ENCODE measurements at places on chromosomes 2 and 18.

- DNase-seq, result no peak
These were observed 371.8 kb upstream of the SLC14A2 start for GRCh38 chr18:45243340-45244110.

DNA sequence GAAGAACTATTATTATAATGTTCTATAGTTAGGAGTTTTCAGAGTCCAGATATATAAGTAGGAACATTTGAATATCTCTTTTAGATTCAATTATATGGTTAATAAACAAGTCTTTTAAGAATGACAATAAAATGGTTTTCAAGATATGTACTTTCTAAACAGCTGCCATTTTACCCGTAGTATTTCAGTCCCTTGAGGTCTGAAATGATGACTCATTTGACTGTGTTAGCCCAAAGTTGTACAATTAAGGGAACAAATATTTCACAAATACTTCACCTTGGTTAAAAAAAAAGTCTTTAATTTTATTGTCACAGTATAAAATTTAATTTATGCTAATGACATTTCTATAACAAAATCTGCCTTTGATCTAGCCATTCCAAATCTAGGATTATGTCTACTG, 91.6 kb upstream of the TANK start:
- DNase-seq, result no peak

- DNase-seq, result no peak
These were observed 333.1 kb upstream of the HNRNPA3 start for GRCh38 chr2:176879426-176879995.

- DNase-seq, result no peak
These were observed 61.8 kb upstream of the TXNDC2 start for GRCh38 chr18:9823805-9824473.

- DNase-seq, result no peak
These were observed 655 bp downstream of the ACTR3 start for GRCh38 chr2:113890253-113891235.

DNA sequence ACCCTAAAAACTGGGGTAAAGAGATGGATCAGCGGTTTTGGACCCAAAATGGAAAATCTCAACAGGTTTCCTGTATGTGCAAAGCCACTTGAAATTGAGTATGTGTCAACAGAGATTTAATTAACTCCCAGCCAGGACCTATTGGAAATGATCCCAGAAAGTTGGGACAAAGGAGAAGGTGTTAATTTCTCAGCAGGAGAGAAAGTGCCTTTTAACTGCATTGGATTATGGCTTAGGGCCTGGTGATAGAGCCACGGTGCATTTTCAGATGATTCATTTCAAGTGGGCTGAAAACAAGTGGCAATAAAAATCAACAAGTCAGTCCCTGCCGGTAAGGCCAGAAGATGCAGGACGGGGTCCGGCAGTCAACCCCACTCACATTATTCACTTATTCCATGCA, 80.2 kb upstream of the BCL11A start:
- no peak for DNase-seq

DNA sequence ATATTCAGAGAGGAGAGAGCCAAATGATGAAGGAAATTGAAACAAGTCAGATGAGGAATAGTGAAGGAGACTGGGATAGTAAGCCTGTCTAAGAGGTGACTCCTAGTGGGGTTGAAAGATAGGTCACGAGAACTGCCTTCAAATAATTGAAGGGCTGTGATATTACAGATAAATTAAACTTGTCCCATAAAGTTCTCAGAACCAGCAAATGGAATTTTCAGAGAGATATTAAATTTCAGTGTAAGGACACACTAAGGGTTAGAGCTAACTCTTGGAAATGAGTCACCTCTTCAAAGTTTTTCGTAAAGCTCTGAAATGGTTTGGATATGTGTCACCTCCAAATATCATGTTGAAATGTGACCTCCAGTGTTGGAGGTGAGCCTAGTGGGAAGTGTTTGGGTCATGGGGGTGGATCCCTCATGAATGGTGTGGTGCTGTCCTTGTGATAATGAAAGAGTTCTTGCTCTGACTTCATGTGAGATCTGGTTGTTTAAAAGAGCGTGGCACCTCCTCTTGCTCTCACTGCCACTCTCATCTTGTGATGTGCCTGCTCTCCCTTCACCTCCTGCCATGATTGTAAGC, 87.3 kb downstream of the BABAM2 start:
- peak; percentile 85 for DNase-seq

GRCh38 chr18:3827236-3827845, 377.4 kb downstream of the TGIF1 start:
- no peak for DNase-seq
